ENCODE measurements at places on chromosomes 7 and 10. TPM values are rescaled to one million over a fixed set of nuclear protein-coding genes. Genes with fewer than 3 reads are reported as not detected.

CDHR1 gene
- total RNA-seq, result 6.1 TPM

PRRT4 gene
- not detected for total RNA-seq

CRTAC1 gene
- total RNA-seq, result 2.5 TPM

PTPRN2 gene
- total RNA-seq, result 49.0 TPM

UTF1 gene
- 0.61 TPM for total RNA-seq

LEP gene
- not detected for total RNA-seq

NUDT5 gene
- 53.5 TPM for total RNA-seq

SSC4D gene
- 6.1 TPM for total RNA-seq

TES gene
- total RNA-seq, result 53.5 TPM

WNT16 gene
- not detected for total RNA-seq

FFAR4 gene
- not detected for total RNA-seq

ADAP1 gene
- 61.1 TPM for total RNA-seq

XRCC2 gene
- 3.0 TPM for total RNA-seq

NKX2-3 gene
- total RNA-seq, result not detected

TUBB8 gene
- total RNA-seq, result 1.1 TPM

ATP6V0A4 gene
- total RNA-seq, result not detected

SPDYE16 gene
- total RNA-seq, result 0.20 TPM

DKK1 gene
- total RNA-seq, result 3.1 TPM

KAZALD1 gene
- total RNA-seq, result 0.59 TPM

NOLC1 gene
- 59.5 TPM for total RNA-seq

FXYD4 gene
- not detected for total RNA-seq

IFIT1 gene
- total RNA-seq, result not detected

ZFYVE27 gene
- 48.5 TPM for total RNA-seq
